ENCODE measurements at places on chromosomes 11 and 22.

DNA sequence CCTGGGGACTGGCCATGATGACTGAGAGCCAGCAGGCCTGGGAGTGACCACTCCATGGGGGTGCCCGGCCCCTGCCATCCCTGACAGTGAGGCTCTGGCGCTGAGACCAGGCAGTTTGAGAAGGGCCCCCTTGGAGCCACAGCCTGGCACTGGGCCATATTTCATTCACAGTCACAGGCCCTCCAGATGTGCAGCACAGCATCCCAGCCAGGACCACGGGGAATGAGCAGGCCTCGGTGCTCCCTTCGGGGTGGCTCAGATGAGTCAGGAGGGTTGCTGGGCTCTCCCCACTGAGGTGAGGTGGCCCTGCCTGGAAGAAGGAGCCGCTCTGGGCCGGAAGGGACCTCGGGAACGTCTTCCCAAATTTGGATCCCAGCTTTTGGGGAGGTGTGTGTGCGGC is 53.0 kb downstream of the GRAMD4 start:
- no peak for DNase-seq

- no peak for DNase-seq
Observed at GRCh38 chr22:39530692-39531331, 1.7 kb downstream of the RPS19BP1 start.

GRCh38 chr11:134945993-134946392 is 534.0 kb upstream of the B3GAT1 start:
- peak; percentile 45 for DNase-seq

GRCh38 chr11:2781408-2782274 is 81.8 kb upstream of the KCNQ1OT1 start:
- no peak for DNase-seq

GRCh38 chr11:32005786-32006416 is 85.0 kb upstream of the RCN1 start:
- peak; percentile 82 for DNase-seq

DNA sequence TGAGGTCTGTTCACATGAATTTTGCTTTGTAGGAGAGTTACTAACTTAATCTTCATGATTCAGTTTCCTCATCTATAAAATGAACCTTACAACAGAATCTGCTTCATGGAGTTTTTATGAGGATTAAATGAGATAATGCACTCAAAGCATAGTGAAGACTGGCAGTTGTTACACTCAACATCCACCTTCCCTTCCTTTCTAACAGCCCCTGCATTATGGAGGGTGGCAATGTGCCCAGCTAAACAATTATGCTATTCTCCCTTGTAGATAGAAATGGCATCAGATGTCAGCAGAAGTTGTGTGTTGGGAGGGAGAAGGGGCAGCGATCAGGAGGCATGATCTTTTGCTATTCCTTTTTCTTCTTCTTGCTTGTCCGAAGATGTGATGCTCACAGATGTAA is 6.5 kb downstream of the POU2AF1 start:
- no peak for DNase-seq

DNA sequence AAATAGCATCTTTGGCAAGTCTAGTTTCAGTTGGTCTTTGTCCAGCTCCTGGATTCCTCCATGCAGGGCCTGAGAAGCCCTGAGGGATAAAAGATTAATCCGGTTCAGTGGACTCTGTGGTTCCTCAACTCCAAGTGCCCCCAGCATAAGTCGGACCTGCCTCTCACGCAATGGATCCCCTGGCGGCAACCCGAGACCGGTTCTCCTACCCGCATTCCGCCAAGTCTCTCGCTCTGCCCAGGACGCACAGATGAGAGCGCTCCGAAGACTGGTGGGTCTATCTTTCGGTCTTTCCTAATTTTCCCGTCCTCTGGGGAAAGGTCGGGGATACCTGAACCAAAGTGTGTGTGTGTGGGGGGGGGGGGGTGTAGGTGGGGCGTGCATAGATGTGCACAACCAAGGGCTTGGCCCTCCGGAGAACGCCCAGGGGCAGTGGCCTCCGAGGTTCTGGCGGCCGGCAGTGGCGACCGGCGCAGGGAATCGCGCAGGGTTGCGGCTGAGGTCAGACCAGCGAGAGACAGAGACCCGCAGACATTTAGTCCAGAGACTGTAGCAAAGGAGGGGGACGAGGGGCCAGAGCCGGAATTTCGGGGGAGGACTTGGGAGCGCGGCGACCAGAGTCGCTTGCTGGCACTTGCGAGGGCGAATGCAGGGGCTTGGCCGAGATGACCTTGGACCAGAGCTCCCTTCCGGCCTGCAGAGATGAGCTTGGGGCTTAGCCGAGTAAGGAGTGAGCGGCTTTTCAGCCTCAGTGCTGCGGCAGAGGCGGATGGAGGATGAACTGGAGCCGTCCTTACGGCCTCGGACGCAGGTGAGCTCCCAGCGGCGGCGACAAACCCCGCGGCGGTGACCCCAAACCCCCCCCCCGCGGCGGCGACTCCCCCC is 712 bp upstream of the SLC2A11 start:
- peak; percentile 68 for DNase-seq

DNA sequence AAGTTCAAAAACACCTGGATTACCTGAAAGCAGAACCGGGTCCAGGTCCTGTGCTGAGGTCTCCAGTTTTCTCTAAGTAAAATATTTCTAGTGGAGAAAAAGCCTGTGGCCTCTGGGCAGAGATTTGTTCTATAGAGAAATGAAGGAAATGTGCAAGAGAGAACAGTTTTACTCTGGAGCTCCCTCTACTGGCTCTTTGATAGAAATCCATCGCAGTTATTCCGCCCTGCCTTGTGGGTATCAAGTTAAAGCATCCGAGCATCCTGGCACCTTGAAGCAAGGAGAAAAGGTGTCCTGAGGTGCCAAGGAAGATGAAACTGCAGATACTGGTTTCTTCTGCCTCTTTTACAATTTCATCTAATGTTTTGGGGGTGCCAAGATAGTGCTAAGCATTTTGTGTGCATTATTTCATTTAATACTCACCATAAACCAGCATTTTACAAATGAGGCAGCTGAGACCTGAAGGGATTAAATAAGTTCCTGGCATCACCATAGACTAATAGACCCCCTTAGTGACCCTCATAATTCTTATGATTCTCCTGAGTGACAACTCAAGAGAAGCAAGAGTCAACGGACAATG is 113.1 kb upstream of the HSD17B12 start:
- DNase-seq: no peak

GRCh38 chr11:16876837-16877236 is 137.4 kb downstream of the PLEKHA7 start:
- no peak for DNase-seq

- DNase-seq: no peak
Observed at GRCh38 chr11:106086850-106087249, 9.4 kb downstream of the AASDHPPT start.

DNA sequence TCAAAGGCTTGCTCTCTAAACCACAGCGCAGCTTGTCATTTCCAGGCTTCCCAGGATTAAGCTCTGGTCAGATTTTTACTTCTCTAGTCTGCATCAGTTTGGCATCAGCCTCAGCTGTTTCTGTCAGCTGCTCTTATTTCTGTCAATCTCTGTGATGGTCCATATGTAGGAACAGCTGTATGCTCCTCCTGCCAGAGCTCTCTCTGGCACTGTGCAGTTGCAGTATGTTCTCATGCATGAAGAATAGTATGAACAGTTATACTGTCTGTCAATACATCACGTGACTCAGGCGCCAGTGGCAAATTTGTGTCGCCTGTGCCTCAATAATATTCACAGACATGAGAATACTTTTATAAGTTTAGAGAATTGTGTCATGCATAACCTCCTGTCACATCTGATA is 6.7 kb downstream of the OR6M1 start:
- no peak for DNase-seq

DNA sequence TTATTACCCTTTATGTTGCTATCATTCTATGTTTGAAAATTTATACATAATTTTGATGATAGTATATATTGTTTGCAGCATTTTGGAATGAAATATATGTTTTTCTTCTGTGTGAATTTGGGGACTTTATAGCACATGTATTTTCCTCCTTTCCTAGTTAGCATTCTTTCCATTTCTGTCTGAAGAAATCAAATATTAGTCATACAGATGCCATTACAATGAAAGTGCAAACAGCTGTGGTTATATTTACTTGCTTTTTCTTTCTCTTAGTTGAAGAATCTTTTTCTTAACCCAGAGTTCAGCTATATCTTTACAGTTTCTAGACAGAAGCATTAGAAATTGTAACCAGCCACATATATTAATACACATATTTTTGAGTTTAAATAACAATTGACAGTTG is 753.1 kb upstream of the ARHGAP42 start:
- no peak for DNase-seq

GRCh38 chr11:47997063-47998053 is 17.0 kb downstream of the PTPRJ start:
- DNase-seq: no peak

DNA sequence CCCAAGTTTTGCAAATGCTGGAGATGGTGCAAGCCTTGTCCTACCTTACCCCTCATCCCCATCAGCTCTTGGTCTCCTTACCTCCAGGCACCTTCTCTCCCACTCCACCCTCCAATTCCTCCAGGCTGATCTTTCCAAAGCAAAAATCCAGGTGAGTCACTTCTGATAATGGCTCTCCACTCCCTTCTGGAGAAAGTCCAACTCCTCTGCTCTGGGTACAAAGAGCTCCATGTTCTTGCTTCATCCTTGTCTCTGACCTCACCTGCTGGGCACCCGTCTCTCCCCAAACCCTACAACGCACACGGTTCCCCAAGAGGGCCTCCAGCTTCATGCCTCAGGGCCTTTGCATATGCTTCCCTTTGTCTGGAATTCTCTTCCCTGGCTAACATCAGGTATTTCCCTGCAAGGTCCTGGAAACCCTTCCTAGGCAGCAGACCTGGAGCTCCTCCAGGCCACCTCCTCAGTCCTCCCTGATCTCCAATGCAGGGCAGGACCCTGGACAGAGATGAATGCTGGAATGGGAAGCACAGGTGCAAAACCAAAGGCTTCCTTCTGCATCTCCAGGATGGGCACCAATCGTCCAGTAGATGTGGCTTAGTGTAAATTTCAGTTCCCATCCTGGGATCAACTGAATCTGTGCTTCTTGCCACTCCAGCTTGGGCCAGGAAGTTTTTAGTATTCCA is 22.7 kb downstream of the IFT27 start:
- DNase-seq: no peak

DNA sequence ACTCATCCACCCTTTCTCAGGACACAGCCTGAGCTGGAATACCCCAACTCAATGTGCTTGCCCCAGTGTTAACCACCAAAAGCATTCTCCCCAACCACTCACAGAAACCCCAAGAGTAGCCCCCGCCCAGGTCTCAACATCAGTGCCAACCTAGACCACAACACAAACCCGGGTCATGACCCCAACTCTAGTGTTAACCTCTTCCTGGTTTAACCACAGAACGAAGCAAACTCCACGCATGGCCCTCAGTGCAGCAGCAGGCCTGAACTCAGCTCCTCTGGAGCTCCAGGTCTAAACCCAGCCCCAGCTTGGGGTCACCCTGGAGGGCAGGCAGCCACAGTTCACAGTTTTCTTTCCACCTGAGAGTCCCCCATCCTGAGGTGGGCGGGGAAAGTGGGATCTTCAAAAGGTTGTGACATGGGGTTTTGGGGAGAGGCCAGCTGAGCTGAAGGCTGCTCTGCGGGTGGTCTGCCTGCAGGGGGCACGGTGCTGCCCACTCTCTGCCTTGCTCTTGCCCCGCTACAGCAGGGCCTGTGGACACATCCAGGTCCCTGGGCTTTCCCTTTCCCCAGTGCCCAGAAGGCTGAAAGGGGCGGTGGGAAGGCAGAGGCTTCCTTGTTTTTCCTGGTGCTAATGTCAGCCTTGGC is 37.9 kb downstream of the NECTIN1 start:
- DNase-seq: no peak

DNA sequence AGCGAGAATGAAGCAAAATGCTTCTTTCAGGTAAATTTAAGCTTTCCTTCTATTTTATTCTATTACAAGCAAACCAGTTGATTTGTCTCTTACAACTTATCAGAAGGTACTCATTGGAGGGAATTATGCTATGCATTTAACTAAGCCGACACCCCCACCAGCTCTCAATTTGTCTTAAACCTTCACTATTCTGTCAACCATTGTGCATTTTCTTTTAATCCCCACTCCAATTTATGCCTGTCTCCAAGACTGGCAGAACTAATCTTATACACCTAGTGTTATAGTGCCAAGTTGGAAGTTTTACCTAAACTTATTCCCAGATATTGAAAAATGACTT is 12.5 kb downstream of the TAF1D start:
- DNase-seq: no peak

DNA sequence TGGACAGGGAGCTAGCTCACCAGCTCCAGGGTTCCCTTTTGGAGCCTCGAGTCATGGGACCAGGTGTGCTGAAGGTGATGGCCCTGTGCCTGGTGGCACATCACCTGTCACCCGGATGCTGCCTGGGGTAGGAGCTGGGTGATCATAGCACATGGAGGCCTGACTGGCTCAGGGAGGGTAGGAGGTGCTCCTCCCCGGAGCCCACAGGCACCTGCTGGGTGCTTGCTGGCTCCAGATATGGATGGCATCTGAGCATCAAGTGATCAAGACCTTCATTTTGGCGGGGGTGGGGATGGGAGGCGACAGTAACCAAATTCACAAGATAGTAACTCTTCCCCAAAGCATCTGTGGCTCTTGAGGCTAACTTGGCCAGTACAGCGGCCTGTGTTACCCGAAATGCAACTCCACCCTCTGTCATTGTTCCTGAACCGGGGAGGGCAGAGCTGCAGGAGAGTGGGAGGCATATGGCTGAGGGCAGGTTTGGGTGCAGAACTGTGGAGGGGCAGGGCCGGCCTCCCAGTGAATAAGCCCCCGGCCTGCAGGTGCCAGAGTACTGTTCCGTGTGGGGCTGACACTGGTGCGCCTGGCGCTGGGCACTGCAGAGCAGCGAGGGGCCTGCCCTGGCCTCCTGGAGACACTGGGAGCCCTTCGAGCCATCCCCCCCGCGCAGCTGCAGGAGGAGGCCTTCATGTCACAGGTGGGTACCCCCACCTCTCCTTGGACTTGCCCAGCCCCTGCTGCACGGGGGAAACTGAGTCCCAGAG is 4.7 kb downstream of the TBC1D10C start:
- DNase-seq: no peak

DNA sequence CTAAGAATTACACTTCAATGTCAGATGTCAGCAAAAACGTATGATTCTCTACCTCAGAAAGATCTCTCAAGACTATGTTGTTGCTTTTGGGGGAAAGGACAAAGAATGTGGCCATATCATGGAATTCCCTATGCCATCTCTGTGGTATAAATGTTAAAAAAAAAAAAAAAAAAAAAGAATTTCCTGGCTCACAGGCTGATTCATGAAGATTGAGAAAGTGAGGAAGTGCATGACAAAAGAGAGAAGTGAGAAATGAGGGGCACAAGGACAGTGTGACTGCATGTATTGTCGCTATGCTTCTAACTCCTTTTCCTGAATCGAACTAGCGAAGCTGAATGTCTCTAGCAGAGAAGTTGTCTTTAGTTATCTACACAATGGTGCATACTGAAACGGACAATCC is 80.6 kb upstream of the CARD18 start:
- no peak for DNase-seq

GRCh38 chr11:126683766-126684728 is 316.5 kb downstream of the KIRREL3 start:
- no peak for DNase-seq

DNA sequence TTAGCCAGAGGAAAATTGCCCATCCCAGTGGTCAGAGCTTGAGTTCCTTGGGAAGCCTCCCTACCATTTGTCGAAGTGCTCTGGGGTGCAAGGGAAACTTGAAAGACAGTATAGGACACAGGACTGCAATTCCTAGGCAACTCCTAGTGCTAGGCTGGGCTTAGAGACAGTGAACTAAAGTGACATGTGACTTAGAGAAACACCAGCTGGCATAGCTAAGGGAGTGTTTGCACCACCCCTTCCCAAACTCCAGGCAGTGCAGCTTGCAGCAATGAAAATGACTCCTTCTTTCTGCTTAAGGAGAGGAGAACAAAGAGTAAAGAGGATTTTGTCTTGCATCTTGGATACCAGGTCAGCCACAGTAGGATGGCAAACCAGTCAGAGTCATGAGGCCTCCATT is 388.0 kb downstream of the DYNC2H1 start:
- no peak for DNase-seq
